ENCODE measurements at places on chromosomes 2 and 18. TPM values are rescaled to one million over a fixed set of nuclear protein-coding genes. Genes with fewer than 3 reads are reported as not detected.

DNA sequence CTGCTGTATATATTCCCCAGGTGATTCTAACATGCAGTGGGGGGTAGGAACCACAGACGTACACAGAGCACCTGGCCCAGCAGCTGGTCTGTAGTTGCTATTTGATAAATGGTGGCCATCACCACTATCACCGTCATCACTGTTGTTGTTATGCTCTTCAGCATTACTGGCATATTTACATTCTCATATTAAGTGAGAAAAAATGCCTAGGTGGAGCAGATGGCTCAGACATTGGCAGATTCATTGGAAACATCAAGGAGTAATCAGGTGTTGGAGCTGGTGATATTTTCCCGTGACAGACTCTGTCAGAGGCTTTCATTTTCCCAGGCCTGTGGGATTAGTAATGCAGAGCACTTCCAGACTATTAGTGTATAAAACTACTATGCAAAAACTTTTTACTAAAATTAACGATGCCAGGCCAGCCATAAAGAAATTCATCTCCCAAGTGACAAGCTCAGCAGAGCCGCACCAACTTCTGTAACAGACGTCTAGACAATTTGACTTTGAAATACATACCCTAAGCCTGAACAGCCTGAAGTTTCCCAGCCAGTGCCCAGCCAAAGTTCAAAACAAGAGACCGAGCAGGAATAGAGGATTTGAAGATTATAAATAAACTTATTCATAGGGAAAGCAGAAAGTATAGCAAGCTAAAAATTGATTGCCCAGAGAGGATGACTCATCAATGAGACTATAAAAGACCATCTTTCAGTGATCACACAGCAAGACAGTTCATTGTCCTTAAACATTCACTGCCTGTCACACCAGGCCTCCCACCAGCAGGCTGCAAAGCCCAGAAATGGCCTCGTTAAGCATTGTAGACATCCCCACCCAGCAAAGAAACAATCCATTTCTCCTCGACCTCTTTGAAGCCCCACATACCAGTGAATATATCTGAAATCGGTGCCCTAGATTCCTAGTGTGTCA, 247.4 kb upstream of the CHAC2 start:
- no peak for DNase-seq
- H3K4me3 ChIP-seq, result no peak overlapping the region
- H3K27ac ChIP-seq, result no peak overlapping the region

DNA sequence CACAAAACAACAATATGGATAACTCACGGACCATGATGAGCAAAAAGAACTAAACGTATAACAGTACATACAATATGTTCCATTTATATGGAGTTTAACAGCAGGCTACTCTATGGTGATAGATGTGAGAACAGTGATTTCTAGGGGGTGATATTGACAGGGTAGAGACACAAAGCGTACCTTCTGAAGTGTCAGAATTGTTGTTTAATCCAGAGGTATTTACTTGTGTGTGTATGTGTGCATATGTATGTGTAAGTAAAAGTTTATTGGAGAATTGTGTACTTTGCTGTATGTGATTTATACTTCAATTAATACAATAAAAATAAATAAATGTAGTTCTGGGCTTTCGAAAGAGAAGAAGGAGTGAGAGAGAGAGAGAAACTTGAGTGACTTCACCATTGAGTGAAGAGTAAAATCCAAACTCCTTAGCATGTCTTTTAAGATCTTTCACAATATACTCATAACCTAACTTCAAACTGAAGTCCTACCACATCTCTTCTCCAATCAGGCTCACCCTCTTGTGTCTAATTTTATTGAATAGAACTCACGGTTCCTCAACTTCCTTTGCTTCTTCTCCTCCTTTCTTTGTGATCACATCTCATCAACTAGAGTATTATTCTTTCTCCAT, 126.0 kb upstream of the KLF7 start:
- no peak for DNase-seq
- H3K27me3 ChIP-seq, result no peaks in the 10 kb centered on the region
- no peaks in the 10 kb centered on the region for H3K36me3 ChIP-seq
- H3K4me3 ChIP-seq, result no peak overlapping the region
- H3K4me1 ChIP-seq, result no peaks in the 10 kb centered on the region
- no peak overlapping the region for H3K27ac ChIP-seq

GRCh38 chr2:57954020-57954419, 92.6 kb upstream of the VRK2 start:
- no peaks in the 10 kb centered on the region for H3K27me3 ChIP-seq
- no peak overlapping the region for H3K4me3 ChIP-seq
- no peak overlapping the region for H3K27ac ChIP-seq
- no peaks in the 10 kb centered on the region for H3K36me3 ChIP-seq
- H3K4me1 ChIP-seq, result no peaks in the 10 kb centered on the region
- no peak for DNase-seq

DNA sequence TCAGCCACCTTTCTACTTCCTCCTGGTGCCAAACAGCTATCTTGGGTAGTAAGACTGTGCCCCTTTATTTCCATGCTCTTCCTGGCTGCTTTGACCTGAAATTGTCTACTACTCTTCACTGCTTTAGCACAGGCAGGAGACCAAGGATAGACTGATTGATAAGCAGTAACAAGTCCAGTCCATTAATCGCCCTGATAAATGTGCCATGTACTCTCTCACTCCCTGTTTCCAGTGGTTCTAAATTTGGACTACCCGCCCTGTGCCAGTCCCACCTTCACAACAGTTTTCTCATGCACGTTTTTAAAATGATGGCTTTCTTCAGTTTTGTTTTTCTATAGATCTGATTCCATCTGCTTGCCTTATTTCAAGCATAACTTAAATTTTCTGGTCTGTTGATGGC, 189.6 kb upstream of the RBMS1 start:
- no peak overlapping the region for H3K27ac ChIP-seq
- no peaks in the 10 kb centered on the region for H3K27me3 ChIP-seq
- no peak for DNase-seq
- H3K36me3 ChIP-seq, result no peaks in the 10 kb centered on the region

GRCh38 chr2:135473567-135473966, 57.5 kb downstream of the ZRANB3 start:
- H3K4me3 ChIP-seq, result no peak overlapping the region
- H3K36me3 ChIP-seq, result no peaks in the 10 kb centered on the region
- H3K27me3 ChIP-seq, result no peaks in the 10 kb centered on the region
- no peak overlapping the region for H3K27ac ChIP-seq
- DNase-seq, result no peak

DNA sequence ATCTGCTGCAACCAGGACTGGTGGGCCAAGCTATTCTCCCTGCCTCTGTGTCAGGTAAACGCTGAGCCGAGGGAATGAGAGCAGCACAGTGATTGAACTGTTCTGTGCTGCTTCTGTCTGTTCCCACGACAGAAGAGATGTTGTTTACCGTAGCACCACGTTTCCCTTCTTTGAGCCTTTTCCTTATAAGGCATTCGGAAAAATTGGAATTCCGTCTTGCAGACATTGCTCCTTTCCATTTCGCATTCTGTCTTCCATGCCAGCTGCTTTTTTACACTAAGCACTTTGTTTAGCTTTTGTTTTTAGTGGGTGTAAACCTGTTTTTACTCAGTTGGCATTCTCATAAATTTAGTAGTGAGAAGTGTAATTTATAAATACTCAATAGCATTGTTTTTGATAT, 103.1 kb downstream of the ZNF236 start:
- H3K27ac ChIP-seq, result no peak overlapping the region
- no peaks in the 10 kb centered on the region for H3K4me1 ChIP-seq
- DNase-seq, result no peak
- no peak overlapping the region for H3K4me3 ChIP-seq
- no peaks in the 10 kb centered on the region for H3K27me3 ChIP-seq
- no peaks in the 10 kb centered on the region for H3K36me3 ChIP-seq

DNA sequence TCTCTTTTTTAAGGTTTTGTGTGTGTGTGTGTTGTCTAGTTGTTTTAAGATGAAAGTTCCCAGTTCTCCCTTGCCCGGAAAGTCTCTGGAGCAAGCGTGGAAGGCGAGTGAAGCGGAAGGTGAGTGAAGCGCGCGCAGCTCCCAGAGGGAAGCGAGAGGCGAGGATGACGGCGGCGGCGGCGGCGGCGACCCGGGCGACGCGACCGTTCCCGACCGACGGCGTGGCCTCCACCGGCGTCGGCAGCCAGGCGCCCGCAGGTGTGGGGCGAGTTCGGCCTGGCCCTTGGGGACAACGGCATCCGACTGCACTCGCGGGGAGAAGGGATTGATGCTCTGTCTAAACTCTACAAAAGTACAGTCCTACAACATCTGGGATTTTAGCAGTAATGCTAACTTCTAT, 321.9 kb downstream of the CELF4 start:
- H3K4me3 ChIP-seq, result no peak overlapping the region
- H3K27ac ChIP-seq, result no peak overlapping the region
- no peak for DNase-seq
- H3K27me3 ChIP-seq, result no peaks in the 10 kb centered on the region
- peaks cover 11% of the 10 kb centered on the region for H3K4me1 ChIP-seq

- H3K4me1 ChIP-seq, result no peaks in the 10 kb centered on the region
- no peak overlapping the region for H3K4me3 ChIP-seq
- no peak overlapping the region for H3K27ac ChIP-seq
- no peaks in the 10 kb centered on the region for H3K27me3 ChIP-seq
These were observed 254.6 kb upstream of the ID2 start for GRCh38 chr2:8427211-8427610.

Gene DES
- total RNA-seq, result 307 TPM

Gene TMEM150A
- 12.5 TPM for total RNA-seq

Gene AGXT
- 0.25 TPM for total RNA-seq
